Body of pancreas (tissue), 4 donors: ENCODE measurements at places on chromosomes 6 and 20. TPM values are rescaled to one million over a fixed set of nuclear protein-coding genes. Genes with fewer than 3 reads are reported as not detected.
A peak's percentile ranks its signal among the peaks of the same experiment; 100 is the strongest.

The STK4 gene
- 23.6 TPM for total RNA-seq

The PRR18 gene
- not detected for total RNA-seq

The ME1 gene
- total RNA-seq = 7.9 TPM

The OARD1 gene
- 27.4 TPM for total RNA-seq

The TRIM15 gene
- total RNA-seq = not detected

The ZBTB12 gene
- not detected for total RNA-seq

The VGLL2 gene
- 0.99 TPM for total RNA-seq

DNA sequence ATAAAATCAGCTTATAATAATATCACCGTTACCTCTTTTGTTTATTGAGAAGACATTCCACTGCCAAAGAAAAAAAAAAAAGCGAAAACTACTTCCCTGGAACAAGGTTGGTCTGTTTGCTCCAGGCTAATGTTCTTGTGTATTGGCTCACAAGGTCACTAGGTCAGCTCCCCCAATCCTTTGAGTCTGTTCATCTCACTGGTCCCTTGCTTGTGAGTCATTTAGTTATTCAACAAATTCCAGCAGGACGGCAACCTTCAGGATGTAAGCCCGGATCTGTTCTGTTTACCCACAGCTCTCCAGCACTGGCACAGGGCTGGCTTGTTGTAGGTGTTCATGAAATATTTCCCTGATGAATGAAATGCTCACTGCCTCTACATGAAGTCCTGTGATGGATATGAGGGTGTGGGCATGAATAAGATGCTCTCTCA lies 3.3 kb downstream of the ARHGAP40 start:
- H3K36me3 ChIP-seq = no peaks in the 10 kb centered on the region
- H3K4me1 ChIP-seq = peaks cover 2% of the 10 kb centered on the region
- H3K4me3 ChIP-seq = no peak overlapping the region
- DNase-seq = no peak

- no peak overlapping the region for H3K27ac ChIP-seq
- H3K36me3 ChIP-seq = peaks cover 2% of the 10 kb centered on the region
- H3K27me3 ChIP-seq = no peaks in the 10 kb centered on the region
- H3K4me1 ChIP-seq = no peaks in the 10 kb centered on the region
These were observed 4.6 kb downstream of the CST7 start for GRCh38 chr20:24953621-24954133.

GRCh38 chr20:1993986-1994385 lies at the start of gene PDYN:
PDYN (minus strand) TSS chr20:1994058; CDS start chr20:1983084, 10,974 bp downstream.
- H3K27me3 ChIP-seq = peaks cover 12% of the 10 kb centered on the region
- no peak within 1 kb of the TSS for H3K4me3 ChIP-seq
- H3K27ac ChIP-seq = no peak within 1 kb of the TSS
- no peak for DNase-seq

GRCh38 chr20:63696306-63696627 lies 185 bp upstream of the TNFRSF6B start:
- no peak overlapping the region for H3K4me3 ChIP-seq
- no peaks in the 10 kb centered on the region for H3K36me3 ChIP-seq
- H3K27me3 ChIP-seq = no peaks in the 10 kb centered on the region
- no peak for DNase-seq

DNA sequence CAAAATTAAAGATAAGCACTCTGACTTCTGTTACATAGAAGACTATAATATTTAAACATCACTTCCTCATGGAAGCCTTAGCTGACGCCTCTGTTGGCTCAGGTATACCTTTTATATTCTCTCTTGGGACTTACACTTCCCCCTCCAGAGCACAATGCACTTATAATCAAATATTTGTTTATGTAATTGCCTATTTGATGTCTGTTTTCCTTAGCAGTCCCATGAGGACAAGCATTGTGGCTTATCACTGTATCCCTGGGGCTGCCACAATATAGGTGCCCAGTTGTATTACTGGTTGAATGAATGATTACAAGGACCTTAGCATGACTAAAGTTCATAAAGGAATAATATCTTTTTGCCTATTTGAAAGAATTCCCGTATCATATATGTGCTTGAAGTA lies 186.7 kb upstream of the VGLL2 start:
- no peaks in the 10 kb centered on the region for H3K27me3 ChIP-seq
- no peaks in the 10 kb centered on the region for H3K4me1 ChIP-seq
- no peak for DNase-seq
- H3K4me3 ChIP-seq = no peak overlapping the region
- no peak overlapping the region for H3K27ac ChIP-seq

GRCh38 chr6:108589244-108589791 lies 28.6 kb downstream of the FOXO3 start:
- peak; percentile 72 for DNase-seq
- H3K27me3 ChIP-seq = no peaks in the 10 kb centered on the region
- H3K36me3 ChIP-seq = no peaks in the 10 kb centered on the region
- peak overlapping the region; percentile 86 for H3K27ac ChIP-seq
- H3K4me3 ChIP-seq = no peak overlapping the region

- H3K36me3 ChIP-seq = no peaks in the 10 kb centered on the region
- H3K27me3 ChIP-seq = no peaks in the 10 kb centered on the region
- no peak overlapping the region for H3K27ac ChIP-seq
- H3K4me1 ChIP-seq = peaks cover 6% of the 10 kb centered on the region
These were observed 429 bp downstream of the GDF5 start for GRCh38 chr20:35437599-35437998.

- H3K4me3 ChIP-seq = no peak overlapping the region
- H3K27me3 ChIP-seq = no peaks in the 10 kb centered on the region
- no peak overlapping the region for H3K27ac ChIP-seq
- no peaks in the 10 kb centered on the region for H3K36me3 ChIP-seq
These were observed 49.5 kb upstream of the FBXO30 start for GRCh38 chr6:145863988-145864616.

DNA sequence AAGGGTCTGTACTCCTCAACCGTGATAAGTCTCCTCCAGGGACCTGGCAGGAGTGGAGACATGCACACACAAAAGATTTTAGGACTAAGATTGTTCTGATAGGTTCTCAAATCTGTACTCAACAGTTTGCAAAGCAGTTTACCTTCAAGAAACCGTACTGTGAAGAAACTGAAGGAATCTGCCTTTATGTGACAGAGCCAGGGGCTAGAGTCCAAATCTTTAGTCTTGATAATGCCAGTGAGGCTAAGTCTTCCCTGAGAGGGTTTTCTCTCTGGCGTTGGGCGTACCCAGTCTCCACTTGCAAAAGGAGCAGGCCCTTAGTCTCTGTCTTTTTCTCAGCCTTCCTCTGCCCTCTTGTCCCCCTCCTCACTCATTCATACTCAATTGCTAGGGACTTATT lies 47.5 kb downstream of the RALY start:
- no peaks in the 10 kb centered on the region for H3K36me3 ChIP-seq
- no peak overlapping the region for H3K4me3 ChIP-seq
- no peak for DNase-seq
- H3K27ac ChIP-seq = no peak overlapping the region
- peaks cover 57% of the 10 kb centered on the region for H3K4me1 ChIP-seq

DNA sequence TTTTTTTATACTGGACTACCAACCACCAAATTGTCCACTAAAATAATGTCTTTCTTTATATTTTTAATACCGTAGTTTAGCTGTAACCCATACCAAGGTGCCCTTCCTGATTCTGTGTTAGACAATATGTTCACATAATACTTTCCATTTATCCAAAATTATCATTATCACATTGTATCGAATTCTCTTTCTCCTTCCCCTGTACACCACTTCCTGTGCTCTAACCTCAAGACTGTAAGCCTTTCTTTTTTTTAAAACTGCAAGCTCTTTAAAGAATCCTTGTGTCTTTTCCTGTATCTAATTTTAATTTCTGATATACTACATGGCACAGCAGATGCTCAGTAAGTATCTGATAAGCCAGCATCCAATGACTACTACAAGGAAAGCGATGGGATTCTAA lies 917.5 kb downstream of the EYS start:
- H3K27me3 ChIP-seq = no peaks in the 10 kb centered on the region
- no peak overlapping the region for H3K4me3 ChIP-seq
- H3K4me1 ChIP-seq = no peaks in the 10 kb centered on the region
- no peaks in the 10 kb centered on the region for H3K36me3 ChIP-seq

- H3K27ac ChIP-seq = no peak overlapping the region
- no peaks in the 10 kb centered on the region for H3K36me3 ChIP-seq
- no peak for DNase-seq
- H3K4me1 ChIP-seq = no peaks in the 10 kb centered on the region
- no peaks in the 10 kb centered on the region for H3K27me3 ChIP-seq
These were observed 87.4 kb upstream of the PLCB4 start for GRCh38 chr20:8981482-8981881.

DNA sequence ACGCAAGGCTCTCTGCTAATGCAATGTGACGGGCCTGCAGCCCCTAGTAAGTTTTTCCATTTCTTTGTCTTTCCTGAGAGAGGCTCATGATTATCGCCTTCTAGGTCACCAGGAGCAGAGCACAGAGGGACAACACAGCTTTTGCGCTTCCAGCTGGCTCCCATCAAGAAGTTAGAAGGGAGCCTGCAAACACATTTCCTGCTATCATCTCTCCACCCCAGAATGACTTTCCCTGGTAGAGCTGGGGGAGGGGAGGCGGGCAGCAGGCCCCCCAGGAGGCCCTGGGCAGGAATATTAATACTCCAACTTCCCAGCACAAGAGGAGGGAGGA lies 35.7 kb upstream of the CCDC167 start:
- no peak overlapping the region for H3K27ac ChIP-seq
- no peak for DNase-seq
- no peaks in the 10 kb centered on the region for H3K36me3 ChIP-seq
- peaks cover 15% of the 10 kb centered on the region for H3K4me1 ChIP-seq
- peaks cover 16% of the 10 kb centered on the region for H3K27me3 ChIP-seq

GRCh38 chr6:132388291-132388690 lies 13.0 kb downstream of the MOXD1 start:
- no peak overlapping the region for H3K27ac ChIP-seq
- H3K4me3 ChIP-seq = no peak overlapping the region
- H3K4me1 ChIP-seq = no peaks in the 10 kb centered on the region

DNA sequence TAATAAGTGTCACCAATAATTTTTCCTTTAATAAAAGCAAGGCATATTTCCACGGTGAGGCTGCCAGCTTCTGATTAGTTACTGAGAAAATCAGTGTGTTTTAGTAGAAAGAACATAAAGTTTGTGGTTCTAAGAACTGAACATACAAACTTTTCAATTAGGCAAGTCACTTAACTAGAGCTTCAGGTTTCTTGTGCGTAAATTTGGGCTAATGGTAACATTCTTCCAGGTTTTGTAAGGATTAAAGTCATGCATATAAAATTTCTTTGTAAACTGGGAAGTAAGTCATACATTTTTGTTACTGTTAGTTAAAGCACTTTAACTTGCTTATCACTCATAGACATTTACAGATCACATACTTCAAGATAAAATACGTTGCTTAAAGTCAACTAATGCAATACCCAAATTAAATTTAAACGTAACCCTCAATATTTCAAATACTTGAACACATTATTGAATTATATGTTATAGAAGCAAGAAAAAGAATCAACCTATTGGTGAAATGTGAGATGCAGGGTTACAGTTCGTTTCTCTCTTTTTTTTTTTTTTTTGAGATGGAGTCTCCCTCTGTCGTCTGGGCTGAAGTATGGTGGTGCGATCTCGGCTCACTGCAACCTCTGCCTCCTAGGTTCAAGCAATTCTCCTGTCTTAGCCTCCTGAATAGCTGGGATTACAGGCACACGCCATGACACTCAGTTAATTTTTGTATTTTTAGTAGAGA lies 327.3 kb upstream of the NOX3 start:
- H3K4me1 ChIP-seq = no peaks in the 10 kb centered on the region
- no peaks in the 10 kb centered on the region for H3K27me3 ChIP-seq
- H3K4me3 ChIP-seq = no peak overlapping the region
- no peaks in the 10 kb centered on the region for H3K36me3 ChIP-seq

- no peaks in the 10 kb centered on the region for H3K36me3 ChIP-seq
- no peak overlapping the region for H3K27ac ChIP-seq
- no peak for DNase-seq
These were observed 70.5 kb upstream of the PIM1 start for GRCh38 chr6:37099442-37099841.

DNA sequence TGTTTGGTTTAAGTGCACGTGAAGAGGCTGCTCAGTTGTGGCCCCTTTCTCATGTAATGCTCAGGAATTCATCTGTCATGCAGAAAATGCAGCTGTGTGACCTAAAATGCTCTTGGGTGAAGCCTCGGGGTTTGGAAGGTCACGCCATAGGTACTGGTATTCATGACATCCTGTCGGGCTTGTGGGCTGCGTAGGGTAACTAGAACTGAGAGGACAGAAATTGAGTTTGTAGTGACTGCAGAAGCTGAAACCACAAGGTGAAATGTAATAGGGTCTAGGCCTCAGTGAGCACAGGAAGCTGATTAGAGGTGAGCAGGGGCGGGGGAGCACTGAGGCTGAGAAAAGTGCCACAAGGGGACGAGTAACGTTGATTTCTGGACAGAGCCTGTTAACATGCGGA lies 128.8 kb downstream of the SOBP start:
- H3K4me3 ChIP-seq = no peak overlapping the region
- no peak for DNase-seq
- H3K36me3 ChIP-seq = no peaks in the 10 kb centered on the region
- H3K4me1 ChIP-seq = no peaks in the 10 kb centered on the region

- H3K27me3 ChIP-seq = no peaks in the 10 kb centered on the region
- no peaks in the 10 kb centered on the region for H3K4me1 ChIP-seq
- H3K36me3 ChIP-seq = no peaks in the 10 kb centered on the region
- no peak for DNase-seq
These were observed 603.5 kb upstream of the CDH4 start for GRCh38 chr20:60648556-60648955.
